Gastroesophageal sphincter (tissue), 4 donors: ENCODE measurements at places on chromosomes 3 and 15.
A peak's percentile ranks its signal among the peaks of the same experiment; 100 is the strongest.

- ATAC-seq: no peak
- no peaks in the 10 kb centered on the region for H3K27me3 ChIP-seq
- no peaks in the 10 kb centered on the region for H3K36me3 ChIP-seq
- H3K4me1 ChIP-seq: no peaks in the 10 kb centered on the region
- no peak overlapping the region for H3K4me3 ChIP-seq
These were observed 471.7 kb upstream of the MCTP2 start for GRCh38 chr15:93759629-93760028.

DNA sequence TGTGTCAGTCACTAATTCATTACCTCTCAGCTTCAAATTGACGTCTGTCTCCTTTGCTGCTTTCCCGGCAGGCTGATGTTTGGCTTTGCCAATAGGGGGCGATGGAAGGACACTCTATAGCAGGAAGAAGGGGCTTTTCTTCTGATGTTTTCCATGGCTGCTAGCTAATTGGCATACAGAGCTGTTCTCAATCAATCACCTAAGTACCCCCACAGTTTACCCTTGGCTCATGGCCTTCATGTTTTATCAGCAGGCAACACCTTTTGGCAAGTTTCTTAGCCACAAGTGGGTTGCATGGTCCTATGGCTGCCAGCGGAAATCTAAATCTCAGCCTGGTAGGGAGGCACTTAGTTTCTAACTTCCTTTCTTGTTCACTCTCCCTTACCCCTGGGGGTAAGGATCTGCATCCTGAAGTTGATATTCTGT lies 45.0 kb downstream of the ESYT3 start:
- no peak overlapping the region for H3K27ac ChIP-seq
- H3K27me3 ChIP-seq: no peaks in the 10 kb centered on the region
- H3K4me3 ChIP-seq: no peak overlapping the region
- no peak for ATAC-seq

DNA sequence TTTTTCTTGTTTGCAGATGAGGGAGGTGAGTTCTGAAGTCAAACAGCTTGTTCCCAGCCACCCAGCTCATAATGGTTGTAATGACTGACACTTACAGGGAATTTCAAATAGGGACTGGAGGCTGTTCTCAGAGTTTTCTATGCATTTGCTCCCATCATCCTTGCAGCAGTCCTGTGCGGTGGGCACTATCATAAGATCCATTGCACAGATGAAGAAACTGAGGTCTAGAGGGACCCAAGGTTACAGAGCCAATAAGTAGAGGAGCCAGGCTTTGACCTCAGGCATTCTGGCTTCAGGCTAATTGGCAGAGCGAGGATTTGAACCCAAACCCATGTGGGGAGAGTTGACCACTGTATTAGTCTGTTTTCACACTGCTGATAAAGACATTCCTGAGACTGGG lies 32.4 kb downstream of the FAH start:
- H3K27me3 ChIP-seq: no peaks in the 10 kb centered on the region
- H3K4me1 ChIP-seq: no peaks in the 10 kb centered on the region
- H3K4me3 ChIP-seq: no peak overlapping the region
- peaks cover 84% of the 10 kb centered on the region for H3K36me3 ChIP-seq

- no peaks in the 10 kb centered on the region for H3K36me3 ChIP-seq
- no peak overlapping the region for H3K27ac ChIP-seq
- no peaks in the 10 kb centered on the region for H3K27me3 ChIP-seq
- no peak overlapping the region for H3K4me3 ChIP-seq
These were observed 25.1 kb downstream of the CNTN6 start for GRCh38 chr3:1117843-1118473.

DNA sequence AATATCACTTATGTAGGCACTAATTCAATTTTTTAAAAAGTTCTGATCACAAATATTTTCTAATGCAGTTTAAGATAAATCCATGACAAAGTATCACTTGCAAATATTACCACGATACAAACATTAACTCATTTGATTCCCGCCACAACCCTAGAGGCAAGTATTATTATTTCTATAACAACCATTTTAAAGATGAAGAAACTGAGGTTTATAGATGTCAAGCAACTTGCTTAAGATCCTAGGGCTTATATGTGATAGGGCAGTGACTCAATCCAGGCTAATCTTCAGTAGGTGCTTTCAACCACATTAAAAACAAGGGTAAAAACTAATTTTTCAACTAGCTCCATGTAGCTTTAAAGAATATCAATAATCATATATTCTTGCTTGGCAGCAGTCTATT lies 1.7 kb downstream of the DYNC1LI1 start:
- H3K4me3 ChIP-seq: no peak overlapping the region
- H3K4me1 ChIP-seq: peaks cover 44% of the 10 kb centered on the region
- no peak for ATAC-seq
- H3K27me3 ChIP-seq: no peaks in the 10 kb centered on the region

DNA sequence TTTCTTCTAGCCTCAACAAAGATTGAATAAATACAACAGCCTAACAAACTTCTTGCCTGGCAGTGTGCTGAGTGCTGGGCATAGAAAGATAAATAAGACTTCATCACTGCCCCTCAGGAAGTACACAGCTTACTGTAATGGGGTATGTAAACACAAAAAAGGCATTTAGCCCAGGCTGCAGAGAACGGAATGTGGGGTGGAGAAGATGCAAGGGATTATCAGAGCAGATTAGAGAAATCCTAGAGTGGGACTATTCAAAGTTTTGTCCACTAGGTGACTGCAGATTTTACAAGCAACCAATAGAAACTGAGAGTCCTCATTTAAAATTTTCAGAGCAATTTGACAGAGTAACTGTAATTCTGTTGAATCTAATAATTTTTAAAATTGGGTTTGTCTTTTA lies 35.4 kb upstream of the TSC22D2 start:
- no peaks in the 10 kb centered on the region for H3K27me3 ChIP-seq
- no peak for ATAC-seq
- peaks cover 13% of the 10 kb centered on the region for H3K4me1 ChIP-seq
- peak overlapping the region; percentile 75 for H3K27ac ChIP-seq
- no peaks in the 10 kb centered on the region for H3K36me3 ChIP-seq

DNA sequence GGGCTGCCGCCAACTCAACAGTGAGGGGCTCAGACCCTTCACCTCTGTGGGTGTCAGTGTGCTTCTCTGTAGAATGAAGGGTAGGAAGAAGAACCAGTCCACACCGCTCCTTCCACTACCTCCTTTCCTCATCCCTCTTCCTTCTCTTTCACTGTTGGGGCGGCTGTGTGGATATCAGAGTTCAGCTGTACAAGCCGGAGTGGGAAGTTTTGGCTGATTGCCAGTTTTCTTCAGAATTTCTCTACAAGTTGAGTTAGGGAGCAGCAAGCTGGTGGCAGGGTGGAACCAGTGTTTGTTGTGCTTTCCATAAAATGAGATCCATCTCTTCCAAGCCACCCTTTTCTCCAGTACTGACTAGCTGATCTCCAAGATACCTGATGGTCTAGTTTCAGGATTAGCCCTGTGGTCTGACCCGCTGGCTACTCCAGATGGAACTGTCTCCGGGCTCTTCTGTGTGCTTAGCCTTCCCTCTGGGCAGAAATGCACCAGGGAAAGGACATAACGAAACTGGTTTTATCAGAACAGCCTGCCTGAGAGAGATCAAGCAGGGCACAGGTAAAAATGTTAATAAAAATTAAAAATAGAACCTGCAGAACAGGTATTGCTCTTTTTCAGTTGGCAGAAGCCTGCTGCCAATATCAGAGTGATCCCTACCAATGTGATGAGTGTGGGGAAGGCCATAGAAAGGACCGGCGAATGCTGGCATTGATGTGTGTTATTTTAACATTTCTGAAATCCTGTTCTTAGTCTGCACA lies 169.9 kb upstream of the TSC22D2 start:
- H3K36me3 ChIP-seq: no peaks in the 10 kb centered on the region
- no peak overlapping the region for H3K4me3 ChIP-seq
- H3K27me3 ChIP-seq: no peaks in the 10 kb centered on the region
- H3K27ac ChIP-seq: peak overlapping the region; percentile 81
- peaks cover 11% of the 10 kb centered on the region for H3K4me1 ChIP-seq

DNA sequence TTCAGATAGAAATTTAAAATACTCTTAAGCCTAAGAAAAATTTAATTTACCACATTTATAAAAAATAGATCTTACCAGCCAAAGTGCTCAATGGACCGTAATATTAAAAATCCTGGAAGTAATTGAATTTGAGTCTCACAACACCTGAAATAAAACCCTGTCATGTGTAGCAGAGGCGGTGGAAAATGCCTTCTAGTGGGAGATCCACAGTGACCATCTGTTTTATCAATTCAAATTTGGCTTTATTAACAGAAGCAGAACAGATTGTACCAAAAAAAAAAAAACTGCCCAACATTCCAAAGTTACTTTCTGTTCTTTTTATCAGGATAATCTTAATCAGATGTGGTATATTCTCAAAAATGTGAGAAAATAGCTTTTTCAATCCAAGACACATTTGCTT lies 71.7 kb downstream of the DMXL2 start:
- H3K4me3 ChIP-seq: no peak overlapping the region
- no peaks in the 10 kb centered on the region for H3K27me3 ChIP-seq
- no peak overlapping the region for H3K27ac ChIP-seq
- H3K36me3 ChIP-seq: no peaks in the 10 kb centered on the region
- no peaks in the 10 kb centered on the region for H3K4me1 ChIP-seq

DNA sequence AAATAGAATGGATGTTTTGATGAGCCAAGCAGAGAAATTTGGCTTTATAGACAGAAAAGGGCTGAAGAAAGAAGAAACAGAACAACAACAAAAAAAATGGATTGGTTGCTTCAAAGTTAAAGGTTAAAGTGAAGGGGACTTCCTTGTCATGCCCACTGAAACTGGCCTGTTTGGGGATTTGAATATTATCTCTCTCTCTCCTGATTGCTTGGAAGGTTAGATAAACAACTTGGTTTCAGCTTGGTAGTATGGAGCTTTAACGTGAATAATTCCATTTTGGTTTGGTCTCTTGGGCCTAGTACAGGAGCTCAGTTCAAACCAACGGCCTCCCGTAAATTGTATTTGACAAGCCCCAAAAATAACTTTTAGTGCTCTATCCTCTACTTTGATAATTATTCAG lies 70.8 kb upstream of the MBNL1 start:
- H3K36me3 ChIP-seq: no peaks in the 10 kb centered on the region
- H3K27ac ChIP-seq: peak overlapping the region; percentile 84

DNA sequence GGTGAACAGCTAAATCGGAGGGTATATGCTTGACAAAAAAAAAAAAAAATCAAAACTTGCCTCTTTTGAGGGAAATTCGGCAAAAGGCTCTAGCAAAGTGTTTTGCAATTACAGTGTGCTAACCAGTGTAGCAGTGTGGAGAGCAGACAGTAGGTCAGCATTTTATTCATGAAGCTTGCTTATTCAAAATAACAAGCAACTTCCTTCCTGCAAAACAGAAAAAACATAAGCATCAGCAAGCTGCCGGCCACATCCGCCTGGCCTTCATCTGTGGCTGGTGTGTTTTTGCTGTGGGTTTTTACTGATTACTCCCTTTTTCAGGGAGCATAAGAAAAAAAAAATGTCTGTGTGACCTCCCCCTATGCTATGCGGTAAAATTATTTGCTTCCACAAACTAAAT lies 434.1 kb downstream of the OCA2 start:
- no peak for ATAC-seq
- H3K27ac ChIP-seq: no peak overlapping the region
- H3K27me3 ChIP-seq: no peaks in the 10 kb centered on the region
- no peaks in the 10 kb centered on the region for H3K36me3 ChIP-seq
- no peaks in the 10 kb centered on the region for H3K4me1 ChIP-seq

DNA sequence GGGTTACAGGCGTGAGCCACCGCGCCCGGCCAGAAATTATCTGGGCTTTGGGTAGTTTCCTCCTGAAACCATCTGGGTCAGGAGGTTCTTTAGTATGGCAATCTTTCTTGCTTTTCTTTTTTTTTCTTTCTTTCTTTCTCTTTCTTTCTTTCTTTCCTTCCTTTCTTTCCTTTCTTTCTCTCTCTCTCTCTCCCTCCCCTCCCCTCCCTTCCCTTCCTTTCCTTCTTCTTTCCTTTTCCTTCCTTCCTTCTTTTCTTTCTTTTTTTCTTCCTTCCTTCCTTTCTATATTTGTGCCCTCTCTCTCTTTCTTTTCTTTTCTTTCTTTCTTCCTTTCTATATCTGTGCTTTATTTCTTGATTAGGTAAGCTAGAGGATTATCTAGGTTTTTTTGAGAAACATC lies 17.0 kb downstream of the DBR1 start:
- no peak overlapping the region for H3K4me3 ChIP-seq
- ATAC-seq: no peak

- peaks cover 12% of the 10 kb centered on the region for H3K27me3 ChIP-seq
- ATAC-seq: no peak
- H3K4me3 ChIP-seq: no peak overlapping the region
- no peaks in the 10 kb centered on the region for H3K4me1 ChIP-seq
- H3K27ac ChIP-seq: no peak overlapping the region
These were observed 218.8 kb downstream of the VPS13C start for GRCh38 chr15:61841466-61841865.

GRCh38 chr3:32542807-32543206 lies 27.9 kb downstream of the DYNC1LI1 start:
- peaks cover 24% of the 10 kb centered on the region for H3K36me3 ChIP-seq
- no peak for ATAC-seq
- H3K27ac ChIP-seq: no peak overlapping the region
- H3K4me1 ChIP-seq: peaks cover 22% of the 10 kb centered on the region
- H3K27me3 ChIP-seq: no peaks in the 10 kb centered on the region
- no peak overlapping the region for H3K4me3 ChIP-seq

GRCh38 chr15:63038926-63039673 lies 3.4 kb upstream of the TPM1 start:
- H3K27me3 ChIP-seq: peaks cover 8% of the 10 kb centered on the region
- peaks cover 33% of the 10 kb centered on the region for H3K4me1 ChIP-seq
- H3K36me3 ChIP-seq: peaks cover 6% of the 10 kb centered on the region
- ATAC-seq: no peak
- H3K27ac ChIP-seq: no peak overlapping the region

DNA sequence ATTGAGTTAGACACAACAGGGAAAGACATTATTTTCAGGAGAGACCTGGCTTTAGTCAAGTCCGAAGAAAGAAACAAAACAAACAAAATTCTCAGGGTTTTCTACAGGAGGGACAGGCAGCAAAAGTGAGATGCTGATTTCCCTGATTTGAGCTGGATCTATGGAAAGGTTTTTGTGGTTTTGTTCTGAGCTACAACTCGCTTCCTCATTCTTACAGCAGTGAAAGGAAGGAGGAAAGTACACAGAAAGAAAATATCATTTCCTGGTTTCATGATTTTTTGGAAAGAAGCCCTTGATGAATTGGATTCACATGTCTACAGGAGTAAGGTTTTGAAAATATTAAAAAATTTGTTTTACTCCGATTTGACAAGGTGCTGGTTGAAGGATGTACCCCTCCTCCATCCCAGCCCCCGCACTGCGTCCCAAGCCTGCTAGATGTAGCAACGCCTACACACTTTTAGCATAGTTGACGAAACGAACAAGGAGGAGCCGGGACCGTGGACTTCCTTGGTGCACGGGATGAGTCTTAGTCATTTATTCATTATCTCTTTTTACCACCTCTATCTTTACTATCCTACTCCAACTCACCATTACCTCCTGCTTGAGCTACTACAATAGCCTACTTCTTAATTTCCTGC lies 10.8 kb downstream of the PRICKLE2 start:
- peak overlapping the region; percentile 41 for H3K4me3 ChIP-seq
- peaks cover 56% of the 10 kb centered on the region for H3K4me1 ChIP-seq
- no peaks in the 10 kb centered on the region for H3K36me3 ChIP-seq
- peak overlapping the region; percentile 82 for H3K27ac ChIP-seq
- H3K27me3 ChIP-seq: no peaks in the 10 kb centered on the region
- peak; percentile 51 for ATAC-seq
